A549 treated with GW870086 at 1 μM for 4 hours (cell line): ENCODE measurements at places on chromosomes 12 and 14. TPM values are rescaled to one million over a fixed set of nuclear protein-coding genes. Genes with fewer than 3 reads are reported as not detected.

NFATC4 gene
- 0.06 to 0.47 TPM (median 0.31 TPM) in 3 of 5 replicates, not detected in the others for total RNA-seq

LTBP2 gene
- 9.7 to 13.1 TPM (median 11.0 TPM) in 5 replicates for total RNA-seq

MSRB3 gene
- 20.5 to 25.4 TPM (median 21.0 TPM) in 5 replicates for total RNA-seq

EIF2S3B gene
- 0.29 to 0.82 TPM (median 0.59 TPM) in 5 replicates for total RNA-seq

KRT6C gene
- not detected in 5 replicates for total RNA-seq

ACAD10 gene
- 8.5 to 10.2 TPM (median 9.9 TPM) in 5 replicates for total RNA-seq

GZMB gene
- not detected in 5 replicates for total RNA-seq

CLEC2A gene
- not detected in 5 replicates for total RNA-seq
